ENCODE measurements at places on chromosomes 12 and 14.

- DNase-seq = no peak
Observed at GRCh38 chr12:128810182-128811127, 13.3 kb downstream of the SLC15A4 start.

GRCh38 chr12:63445224-63445880 is 222.9 kb downstream of the DPY19L2 start:
- peak; percentile 16 for DNase-seq

- DNase-seq = peak; percentile 81
Observed at GRCh38 chr12:14893506-14894250, 8.0 kb upstream of the MGP start.

GRCh38 chr12:71007781-71008404 is 87.4 kb upstream of the PTPRR start:
- DNase-seq = no peak

DNA sequence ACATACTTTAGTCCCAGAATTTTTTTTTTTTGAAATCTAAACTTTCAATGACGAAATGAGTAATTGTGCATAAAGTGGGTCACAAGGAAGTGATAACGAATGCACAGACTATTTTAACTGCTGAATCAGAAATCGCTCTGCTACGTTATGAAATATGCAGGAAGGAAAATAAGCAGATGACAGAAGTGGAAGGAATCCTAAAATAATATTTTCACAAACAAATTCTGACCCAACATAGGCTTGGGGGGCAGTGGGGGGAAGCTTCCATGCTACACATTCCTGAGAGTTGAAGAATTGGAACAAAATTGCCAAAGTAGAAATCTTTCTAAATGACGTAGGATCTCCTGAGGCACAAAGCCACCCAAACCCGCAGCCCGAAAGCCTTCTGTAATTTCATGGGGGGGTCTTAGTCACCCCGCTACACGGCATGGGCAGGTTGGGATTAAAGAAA is 89.6 kb downstream of the ARF6 start:
- DNase-seq = no peak

All from foreskin melanocyte (primary cell).